Hepatocyte (in vitro differentiated cells): ENCODE measurements at places on chromosomes 3 and 15. TPM values are rescaled to one million over a fixed set of nuclear protein-coding genes. Genes with fewer than 3 reads are reported as not detected.

DNA sequence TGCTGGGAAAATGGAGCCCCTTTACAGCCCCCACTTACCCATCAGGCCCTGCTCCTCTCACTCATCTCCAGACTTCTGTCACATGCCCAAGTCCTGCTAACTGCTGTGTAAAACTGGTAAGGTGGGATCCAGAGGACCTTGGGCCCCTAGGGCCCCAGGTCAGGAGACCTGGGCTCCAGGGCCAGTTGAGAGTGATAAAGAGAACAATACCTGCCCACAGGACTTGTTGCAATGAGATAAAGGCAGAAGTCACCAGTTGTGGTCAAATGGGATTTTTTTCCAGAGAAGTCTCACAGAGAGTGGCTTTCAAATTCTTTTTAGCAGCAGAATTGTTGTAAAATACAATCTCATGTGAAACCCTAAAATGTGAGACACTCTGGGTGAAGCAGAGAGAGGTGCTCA is 753 bp downstream of the FURIN start:
- peaks cover 55% of the 10 kb centered on the region for H3K4me1 ChIP-seq
- no peak overlapping the region for H3K4me3 ChIP-seq
- no peaks in the 10 kb centered on the region for H3K27me3 ChIP-seq
- H3K36me3 ChIP-seq, result no peaks in the 10 kb centered on the region

- no peaks in the 10 kb centered on the region for H3K4me1 ChIP-seq
- H3K27ac ChIP-seq, result no peak overlapping the region
- H3K36me3 ChIP-seq, result no peaks in the 10 kb centered on the region
- H3K4me3 ChIP-seq, result no peak overlapping the region
Measured at GRCh38 chr15:23561914-23562313, 3.6 kb upstream of the MKRN3 start.

GRCh38 chr15:77179541-77179998 is 108.7 kb upstream of the TSPAN3 start:
- no peak overlapping the region for H3K27ac ChIP-seq
- no peak for DNase-seq
- no peaks in the 10 kb centered on the region for H3K36me3 ChIP-seq
- no peaks in the 10 kb centered on the region for H3K27me3 ChIP-seq

- no peaks in the 10 kb centered on the region for H3K36me3 ChIP-seq
- peak; percentile 82 for DNase-seq
- no peaks in the 10 kb centered on the region for H3K4me1 ChIP-seq
- no peak overlapping the region for H3K4me3 ChIP-seq
Measured at GRCh38 chr15:92097474-92098178, 244.1 kb downstream of the SLCO3A1 start.

DNA sequence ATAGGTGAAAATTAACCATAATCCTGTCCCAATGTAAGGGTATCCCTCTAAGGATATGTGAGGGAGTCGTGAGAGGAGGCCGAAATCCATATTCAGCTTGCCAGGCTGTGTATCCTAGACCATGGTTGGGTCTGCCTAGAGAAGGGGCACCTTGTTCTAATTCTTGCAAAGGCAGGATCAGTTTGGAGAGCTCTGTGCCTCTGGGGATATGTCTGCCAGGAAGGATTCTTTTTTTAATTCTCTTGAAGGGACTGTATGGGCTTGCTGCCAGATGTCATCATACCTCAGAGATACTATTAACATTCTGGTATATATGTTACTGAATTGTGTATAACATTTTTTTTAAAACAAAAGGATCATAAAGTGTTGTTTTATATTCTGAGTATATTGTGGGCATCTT is 2.4 kb downstream of the ATP1B3 start:
- H3K27ac ChIP-seq, result peak overlapping the region; percentile 100
- H3K4me1 ChIP-seq, result peaks cover 4% of the 10 kb centered on the region
- no peaks in the 10 kb centered on the region for H3K27me3 ChIP-seq
- DNase-seq, result peak; percentile 10
- no peaks in the 10 kb centered on the region for H3K36me3 ChIP-seq
- peak overlapping the region; percentile 68 for H3K4me3 ChIP-seq

DNA sequence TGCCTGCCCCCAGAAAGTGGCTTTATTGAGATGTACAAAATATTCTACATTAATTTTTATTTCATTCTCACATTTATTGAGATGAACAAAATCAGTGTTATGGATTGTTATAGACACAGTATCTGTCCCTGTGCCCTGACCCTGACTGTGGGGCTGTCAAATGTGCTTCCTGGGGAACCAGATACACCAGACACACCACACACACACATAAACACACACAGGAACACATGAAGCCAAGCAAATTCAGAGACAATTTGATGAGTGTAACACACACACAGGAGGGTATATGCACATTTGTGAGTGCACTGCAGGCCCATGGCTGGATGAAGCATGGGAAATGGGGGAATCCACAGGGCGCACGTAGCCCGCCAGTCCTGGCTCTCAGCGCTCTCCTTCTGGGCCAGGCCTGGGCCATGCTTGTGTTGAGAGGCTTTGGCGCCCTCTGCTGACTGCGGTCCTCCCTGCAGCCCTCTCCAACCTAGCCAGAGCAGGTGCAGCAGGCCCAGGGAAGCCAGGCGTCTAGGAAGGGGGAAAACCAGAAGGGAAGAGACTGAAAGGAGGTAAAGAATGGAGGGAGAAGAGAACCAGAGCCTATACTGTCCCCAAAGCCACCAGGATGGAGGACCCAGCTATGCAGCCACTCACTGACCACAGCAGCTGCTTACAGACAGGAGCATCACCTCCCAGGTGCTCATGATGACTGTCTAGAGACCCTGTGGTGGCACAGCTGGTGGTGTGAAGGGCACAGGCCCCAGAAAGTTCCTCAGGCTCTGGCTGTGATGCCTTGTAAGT is 18.0 kb upstream of the LOXL1 start:
- no peak overlapping the region for H3K4me3 ChIP-seq
- H3K4me1 ChIP-seq, result no peaks in the 10 kb centered on the region
- H3K27ac ChIP-seq, result no peak overlapping the region
- DNase-seq, result peak; percentile 90
- H3K36me3 ChIP-seq, result no peaks in the 10 kb centered on the region

DNA sequence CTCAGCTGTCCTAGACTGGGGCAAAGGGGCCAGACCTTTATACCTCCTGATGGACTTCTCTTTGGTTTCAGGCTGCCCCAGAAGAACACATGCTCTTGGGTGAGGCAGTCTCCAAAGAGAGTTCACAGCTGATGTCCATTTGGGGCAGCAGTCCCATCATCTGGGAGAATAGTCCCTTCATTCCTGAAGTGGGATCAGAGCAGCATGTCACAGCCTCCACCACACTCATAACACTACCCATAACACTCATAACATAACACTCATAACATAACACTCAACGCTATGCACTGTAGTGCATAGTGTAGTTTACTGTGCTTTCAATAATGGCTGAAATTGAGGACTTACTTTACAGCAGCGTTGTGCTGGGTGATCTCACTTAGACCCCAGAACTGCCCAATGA is 36.7 kb upstream of the PLCL2 start:
- H3K4me1 ChIP-seq, result no peaks in the 10 kb centered on the region
- no peak for DNase-seq
- no peaks in the 10 kb centered on the region for H3K27me3 ChIP-seq
- H3K36me3 ChIP-seq, result no peaks in the 10 kb centered on the region
- H3K27ac ChIP-seq, result no peak overlapping the region
- no peak overlapping the region for H3K4me3 ChIP-seq

GRCh38 chr15:82093774-82094211 is 48.0 kb upstream of the MEX3B start:
- no peak overlapping the region for H3K27ac ChIP-seq
- H3K27me3 ChIP-seq, result no peaks in the 10 kb centered on the region
- H3K4me1 ChIP-seq, result no peaks in the 10 kb centered on the region
- no peak overlapping the region for H3K4me3 ChIP-seq
- DNase-seq, result no peak
- H3K36me3 ChIP-seq, result no peaks in the 10 kb centered on the region

DNA sequence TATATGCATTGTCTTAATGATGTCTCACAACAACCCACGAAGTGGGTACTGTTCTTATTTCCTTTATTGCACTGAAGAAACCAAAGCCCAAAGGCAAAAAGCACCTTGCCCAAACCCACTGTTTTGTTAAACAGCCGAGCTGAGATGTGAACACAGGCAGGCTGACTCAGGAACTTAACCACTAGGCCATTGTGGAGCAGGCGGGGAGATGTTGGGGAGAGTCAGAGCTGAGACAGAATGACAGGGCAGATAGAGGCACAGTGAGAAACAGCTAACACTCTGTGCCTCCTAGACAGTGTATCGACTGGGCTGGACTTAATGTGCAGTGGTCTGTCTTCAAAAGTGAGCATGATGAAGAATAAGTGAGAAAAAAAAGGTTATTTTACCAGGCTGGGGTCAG is 56.5 kb downstream of the RPLP1 start:
- no peaks in the 10 kb centered on the region for H3K27me3 ChIP-seq
- DNase-seq, result no peak
- no peak overlapping the region for H3K27ac ChIP-seq
- H3K4me1 ChIP-seq, result no peaks in the 10 kb centered on the region
- H3K36me3 ChIP-seq, result no peaks in the 10 kb centered on the region
- H3K4me3 ChIP-seq, result no peak overlapping the region

DNA sequence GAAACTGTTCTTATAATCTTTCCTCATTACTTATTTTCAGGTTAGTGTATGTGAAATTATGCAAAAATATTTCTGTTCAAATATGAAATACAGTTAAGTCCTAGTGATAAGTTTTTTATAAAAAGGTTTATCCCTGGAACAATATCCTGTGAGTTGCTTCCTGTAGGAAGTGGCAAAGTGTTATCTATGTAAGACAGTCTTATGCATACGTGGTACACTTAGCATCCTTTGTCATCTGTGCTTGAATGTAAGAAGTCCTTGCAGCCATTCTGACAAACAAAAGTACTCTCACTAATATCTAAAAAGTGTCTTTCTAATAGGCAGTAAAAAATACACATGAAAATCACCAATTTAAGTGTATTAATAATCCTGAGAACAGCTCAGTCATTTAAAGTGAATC is 372.5 kb upstream of the BCHE start:
- H3K4me3 ChIP-seq, result no peak overlapping the region
- H3K27me3 ChIP-seq, result no peaks in the 10 kb centered on the region
- H3K36me3 ChIP-seq, result no peaks in the 10 kb centered on the region
- no peak overlapping the region for H3K27ac ChIP-seq
- no peaks in the 10 kb centered on the region for H3K4me1 ChIP-seq

DNA sequence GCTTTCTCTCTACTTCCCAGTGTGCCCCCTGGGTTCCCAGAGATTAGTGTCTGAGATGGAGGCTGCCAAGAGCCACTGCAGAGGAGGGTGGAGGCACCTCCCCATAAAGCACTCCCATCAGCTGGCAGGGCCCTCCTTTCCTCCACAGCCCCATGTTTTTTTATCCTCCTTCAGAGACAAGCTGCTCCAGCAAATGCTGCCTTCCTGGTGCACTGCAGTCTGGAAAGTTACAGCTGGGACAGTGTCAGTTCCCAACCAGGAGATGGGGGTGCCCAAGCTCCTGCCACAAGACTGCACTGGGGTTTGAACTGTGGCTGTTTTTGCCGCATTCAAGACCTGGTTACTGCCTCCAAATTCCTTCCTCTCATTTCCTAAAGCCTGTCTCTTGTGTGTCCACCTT is 206.1 kb downstream of the CADPS start:
- H3K4me3 ChIP-seq, result no peak overlapping the region
- no peaks in the 10 kb centered on the region for H3K36me3 ChIP-seq

DNA sequence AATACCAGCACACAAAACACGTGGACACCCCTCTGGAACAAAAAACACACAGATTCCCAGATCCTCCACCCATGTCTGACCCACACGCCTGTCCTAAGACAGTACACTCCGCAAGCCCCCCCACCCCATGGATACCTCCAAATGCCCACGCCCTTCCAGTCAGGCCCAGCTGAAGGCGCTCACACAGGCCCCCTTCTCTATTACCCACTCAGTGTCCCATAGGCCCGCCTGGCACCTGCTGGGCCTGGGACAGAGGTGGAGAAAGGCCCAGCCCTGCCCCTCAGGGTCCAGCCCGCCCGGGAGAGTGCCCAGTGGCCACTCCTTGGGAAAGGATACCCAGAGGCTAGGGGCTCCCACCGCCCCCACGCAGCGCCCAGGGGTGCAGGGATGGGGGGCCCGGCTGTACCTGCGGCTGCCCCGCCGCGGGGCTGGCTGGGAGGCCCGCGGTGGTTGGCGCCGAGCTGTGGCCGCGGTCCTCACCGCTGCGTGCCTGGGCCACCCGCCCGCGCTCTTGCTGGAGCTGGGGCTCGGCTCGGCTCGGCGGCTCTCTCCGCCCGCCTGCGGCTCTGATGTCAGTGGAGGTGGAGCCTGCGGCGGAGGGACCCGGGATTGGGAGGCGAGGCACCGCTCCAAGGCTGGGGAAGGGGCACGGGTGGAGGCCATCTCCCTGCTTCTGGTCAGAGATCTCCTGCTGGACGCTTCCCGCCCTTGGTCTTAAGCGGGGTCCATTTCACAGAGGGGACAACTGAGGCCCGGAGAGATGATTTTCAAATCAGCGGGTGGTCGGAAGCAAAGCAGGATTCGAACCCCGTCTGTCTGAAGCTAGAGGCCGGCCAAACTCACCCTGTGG is at the start of gene CAMK1:
Gene CAMK1 (minus strand): TSS at position 522 of the 850 bp plus-strand sequence. CDS start 2,198 bp downstream, outside the sequence.
- peak within 1 kb of the TSS; percentile 45 for H3K27ac ChIP-seq
- no peaks in the 10 kb centered on the region for H3K36me3 ChIP-seq

- no peak overlapping the region for H3K4me3 ChIP-seq
- peak; percentile 69 for DNase-seq
- H3K4me1 ChIP-seq, result peaks cover 10% of the 10 kb centered on the region
Measured at GRCh38 chr3:57803647-57804081, 47.6 kb downstream of the SLMAP start.

DNA sequence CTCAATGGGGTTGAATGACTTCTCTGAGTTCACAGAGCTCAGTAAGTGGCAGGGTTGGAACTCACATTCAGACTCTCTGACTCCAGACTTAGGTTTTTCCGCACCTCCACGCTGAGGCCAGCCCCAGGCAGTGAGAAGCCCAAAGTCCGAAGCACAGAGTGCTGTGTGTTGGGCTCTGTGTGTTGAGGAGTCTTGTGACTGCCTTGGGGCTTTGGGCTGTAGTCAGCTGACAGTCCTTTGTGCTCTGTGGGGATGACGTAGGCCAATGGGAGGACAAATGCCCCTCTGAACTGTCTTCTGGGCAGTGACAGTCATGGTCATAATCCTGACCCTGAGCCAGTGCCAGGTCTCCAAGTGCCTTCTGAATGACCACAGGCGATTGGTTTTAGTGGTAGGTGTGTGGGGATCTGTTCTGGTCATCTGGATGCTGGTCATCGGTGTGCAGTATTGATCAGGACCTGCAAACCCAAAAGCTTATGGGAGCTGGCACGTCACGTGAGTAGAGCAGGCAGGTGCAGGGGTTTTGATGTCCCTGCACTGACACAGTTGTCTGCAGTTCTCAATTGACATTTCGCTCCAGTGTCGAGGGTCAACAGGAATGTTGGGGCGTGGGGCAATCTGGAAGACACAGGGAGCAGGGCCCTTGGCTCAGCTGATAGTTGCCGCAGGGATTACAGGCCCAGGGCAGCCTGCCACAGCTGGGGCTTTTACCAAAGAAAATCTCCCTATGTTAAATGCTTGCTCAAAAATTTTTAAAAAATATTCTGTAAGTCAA is 45.3 kb downstream of the CAPN3 start:
- H3K4me3 ChIP-seq, result no peak overlapping the region
- H3K4me1 ChIP-seq, result no peaks in the 10 kb centered on the region
- peak overlapping the region; percentile 69 for H3K27ac ChIP-seq
- DNase-seq, result peak; percentile 28

Gene DPPA2
- not detected in 2 replicates for polyA plus RNA-seq

Gene VGLL3
- polyA plus RNA-seq, result 4.1 and 6.9 TPM in 2 replicates

Gene SLC24A5
- not detected in 2 replicates for polyA plus RNA-seq

Gene WDR49
- polyA plus RNA-seq, result not detected in 2 replicates

Gene MORC1
- 2.8 and 5.7 TPM in 2 replicates for polyA plus RNA-seq

Gene PLA2G4F
- 2.2 and 3.8 TPM in 2 replicates for polyA plus RNA-seq

Gene APOD
- polyA plus RNA-seq, result 27.9 and 32.9 TPM in 2 replicates

Gene ASB7
- polyA plus RNA-seq, result 8.5 and 10.3 TPM in 2 replicates

Gene LRRC34
- 0.50 TPM in 1 of 2 replicates, not detected in the other for polyA plus RNA-seq

Gene GOLGA8N
- polyA plus RNA-seq, result 0.54 and 0.99 TPM in 2 replicates

Gene UPK1B
- polyA plus RNA-seq, result 17.3 and 28.9 TPM in 2 replicates
